ENCODE measurements at places on chromosomes 12 and 14. TPM values are rescaled to one million over a fixed set of nuclear protein-coding genes. Genes with fewer than 3 reads are reported as not detected.

DNA sequence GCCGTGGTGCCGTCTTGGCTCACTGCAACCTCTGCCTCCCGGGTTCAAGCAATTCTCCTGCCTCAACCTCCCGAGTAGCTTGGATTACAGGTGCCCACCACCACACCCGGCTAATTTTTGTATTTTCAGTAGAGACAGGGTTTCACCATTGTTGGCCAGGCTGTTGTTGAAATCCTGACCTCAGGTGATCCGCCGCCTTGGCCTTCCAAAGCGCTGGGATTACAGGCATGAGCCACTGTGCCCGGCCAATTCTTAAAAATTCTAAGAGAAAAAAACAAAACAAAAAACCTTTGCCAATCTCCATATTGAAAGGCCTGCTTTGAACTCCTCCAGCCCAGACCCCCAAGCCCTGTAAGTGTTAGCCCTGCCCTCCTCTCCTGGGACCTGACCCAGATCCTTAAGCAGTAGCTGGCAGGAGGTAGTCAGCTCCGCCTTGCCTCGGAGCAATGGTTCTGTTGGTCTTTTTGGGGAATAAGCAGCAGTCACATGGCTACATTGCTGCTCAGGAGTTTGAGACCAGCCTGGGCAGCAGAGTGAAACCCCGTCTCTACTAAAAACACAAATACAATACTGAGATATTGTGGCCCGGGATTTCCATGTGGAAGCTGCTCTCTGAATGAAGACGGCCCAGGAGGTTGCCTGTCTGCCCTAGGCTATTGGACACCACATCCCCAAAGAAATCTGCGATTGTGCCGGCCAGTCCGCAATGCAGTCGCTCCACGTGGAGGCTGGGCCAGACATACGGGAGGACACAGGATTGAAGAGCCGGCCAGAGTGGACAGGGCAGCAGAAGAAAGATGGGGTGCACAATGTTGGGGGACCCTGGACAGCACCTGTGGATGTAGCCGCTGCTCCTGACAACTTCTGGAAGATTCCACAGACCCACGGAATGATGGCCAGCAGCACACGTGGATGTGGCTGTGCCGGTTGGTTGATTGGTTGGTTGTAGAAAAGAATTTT lies 28.8 kb upstream of the BEGAIN start:
- no peaks in the 10 kb centered on the region for H3K36me3 ChIP-seq
- H3K4me1 ChIP-seq, result peaks cover 2% of the 10 kb centered on the region
- no peak for DNase-seq
- H3K27me3 ChIP-seq, result no peaks in the 10 kb centered on the region
- H3K27ac ChIP-seq, result no peak overlapping the region

OR6C75 gene
- not detected for total RNA-seq

DAO gene
- 28.3 TPM for total RNA-seq

- H3K27me3 ChIP-seq, result no peaks in the 10 kb centered on the region
- no peak for DNase-seq
- H3K27ac ChIP-seq, result no peak overlapping the region
- H3K4me1 ChIP-seq, result peaks cover 6% of the 10 kb centered on the region
Observed at GRCh38 chr12:45294906-45295305, 79.0 kb downstream of the ANO6 start.

CLEC9A gene
- 0.14 TPM for total RNA-seq

- no peak overlapping the region for H3K4me3 ChIP-seq
- H3K4me1 ChIP-seq, result no peaks in the 10 kb centered on the region
- no peaks in the 10 kb centered on the region for H3K27me3 ChIP-seq
- DNase-seq, result no peak
Observed at GRCh38 chr12:2239381-2239871, 186.6 kb downstream of the CACNA1C start.

- H3K4me1 ChIP-seq, result no peaks in the 10 kb centered on the region
- DNase-seq, result no peak
- H3K4me3 ChIP-seq, result no peak overlapping the region
- H3K27ac ChIP-seq, result no peak overlapping the region
- H3K36me3 ChIP-seq, result no peaks in the 10 kb centered on the region
Observed at GRCh38 chr14:63918411-63918810, 65.6 kb downstream of the SYNE2 start.

DNA sequence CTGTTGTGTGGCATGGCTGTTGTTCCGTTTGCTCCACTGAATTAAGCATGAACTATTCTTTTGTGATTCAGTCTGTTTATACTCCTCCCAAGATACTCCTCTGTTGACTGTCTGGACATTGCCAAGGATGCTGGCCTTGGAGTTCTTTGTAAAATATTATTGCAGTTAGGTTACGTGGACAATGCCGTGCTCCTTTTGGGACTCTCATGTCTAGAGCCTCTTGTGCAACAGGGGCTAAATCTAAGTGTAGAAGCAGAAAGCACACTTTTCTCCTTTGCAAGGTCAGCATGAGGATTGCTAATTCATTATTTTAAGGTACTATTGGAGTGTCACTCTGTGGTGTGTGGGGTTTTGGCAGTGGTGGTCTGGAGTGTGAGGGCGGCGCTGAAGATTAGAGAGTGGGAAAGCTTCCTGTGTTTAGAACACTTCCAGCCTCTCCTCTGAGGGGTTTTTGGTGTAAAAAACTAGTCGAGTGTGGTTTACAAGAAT lies 125.4 kb downstream of the SAMD4A start:
- H3K27ac ChIP-seq, result no peak overlapping the region
- H3K27me3 ChIP-seq, result no peaks in the 10 kb centered on the region
- H3K4me3 ChIP-seq, result no peak overlapping the region
- H3K4me1 ChIP-seq, result no peaks in the 10 kb centered on the region
- H3K36me3 ChIP-seq, result no peaks in the 10 kb centered on the region

FAM90A1 gene
- not detected for total RNA-seq

CABP1 gene
- total RNA-seq, result 0.05 TPM
